Lower leg skin (tissue), 4 donors: ENCODE measurements at places on chromosomes 5 and 9.

DNA sequence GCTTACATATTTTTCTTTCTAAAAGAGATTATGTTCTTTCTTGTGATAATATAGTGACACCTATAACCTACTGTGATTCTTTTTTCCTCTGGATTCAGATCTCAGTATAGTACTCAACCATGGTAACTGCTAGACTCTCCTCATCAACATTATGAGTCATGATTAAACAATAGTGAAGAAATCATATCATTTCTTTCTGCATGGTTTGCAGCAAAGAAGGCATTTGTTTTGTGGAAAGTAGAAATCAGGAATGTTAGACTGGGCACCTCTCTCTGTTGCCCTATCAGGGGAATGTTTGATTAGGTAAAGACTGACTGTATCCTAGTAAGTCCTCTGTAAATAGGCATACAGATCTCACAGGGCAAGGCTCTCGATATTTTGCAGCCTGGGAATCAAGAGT, 25.6 kb upstream of the SMC2 start:
- no peak for DNase-seq

- DNase-seq = no peak
Observed at GRCh38 chr5:180649297-180650039, at the start of gene FLT4. Gene FLT4 (minus strand): TSS chr5:180649600. CDS start chr5:180649545, 55 bp downstream.

DNA sequence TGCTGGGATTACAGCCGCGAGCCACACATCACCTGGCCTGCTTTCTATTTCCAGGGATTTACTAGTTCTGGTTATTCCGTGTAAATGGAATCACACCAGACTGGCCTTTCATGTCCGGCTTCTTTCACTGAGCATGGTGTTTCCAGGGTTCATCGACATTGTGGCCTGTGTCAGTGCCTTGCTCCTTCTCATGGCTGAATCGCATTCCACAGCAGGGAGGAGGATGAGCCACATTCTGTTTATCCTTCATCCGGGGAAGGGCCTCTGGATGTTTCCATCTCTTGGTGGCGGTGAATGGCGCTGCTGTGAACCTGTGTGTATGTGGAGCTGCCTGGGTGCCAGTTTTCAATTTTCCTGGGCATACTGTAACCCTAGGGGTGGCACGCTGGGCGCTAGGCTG, 58.7 kb upstream of the RNU6ATAC start:
- DNase-seq = no peak

- no peak for DNase-seq
Observed at GRCh38 chr5:95241635-95242034, 43.3 kb downstream of the MCTP1 start.

GRCh38 chr9:127202461-127203169, 62.0 kb upstream of the GARNL3 start:
- DNase-seq = no peak

DNA sequence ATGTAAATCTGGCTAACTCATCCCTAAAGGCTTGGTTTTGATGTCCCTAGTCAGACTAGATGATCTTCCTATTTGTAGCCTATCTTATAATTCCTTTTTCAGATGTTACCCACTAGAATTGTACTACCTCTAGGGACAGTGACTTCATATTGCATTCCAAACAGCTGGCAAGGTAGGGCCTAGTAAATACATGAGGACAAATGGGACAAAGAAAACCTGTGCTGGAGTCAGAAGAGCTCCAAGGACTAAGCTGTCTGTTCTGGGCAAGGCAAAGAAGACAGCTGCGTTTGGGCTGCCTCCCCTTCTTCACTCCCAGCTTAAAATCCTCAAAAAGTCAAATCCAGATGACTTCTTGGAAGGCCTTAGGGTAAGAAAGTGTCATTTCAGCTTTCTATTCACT, 10.0 kb downstream of the DMXL1 start:
- DNase-seq = no peak
